Smooth muscle cell of the pulmonary artery (primary cell): ENCODE measurements at places on chromosomes 7 and 10. TPM values are rescaled to one million over a fixed set of nuclear protein-coding genes. Genes with fewer than 3 reads are reported as not detected.

ARHGEF5 gene
- total RNA-seq = 2.0 and 2.4 TPM in 2 replicates

C7orf57 gene
- not detected in 2 replicates for total RNA-seq

INSIG1 gene
- total RNA-seq = 74.2 and 82.3 TPM in 2 replicates

SPACDR gene
- 0.65 and 0.96 TPM in 2 replicates for total RNA-seq

STEAP4 gene
- 0.96 and 5.9 TPM in 2 replicates for total RNA-seq

OR6V1 gene
- total RNA-seq = not detected in 2 replicates

FAM13C gene
- total RNA-seq = 5.0 and 7.3 TPM in 2 replicates

ADCYAP1R1 gene
- not detected in 2 replicates for total RNA-seq

CYP2C8 gene
- 0.07 TPM in 1 of 2 replicates, not detected in the other for total RNA-seq

PKD1L1 gene
- 0.07 TPM in 2 replicates for total RNA-seq

FAM237B gene
- total RNA-seq = not detected in 2 replicates

UCMA gene
- not detected in 2 replicates for total RNA-seq

PNLIPRP2 gene
- total RNA-seq = not detected in 2 replicates

GPR26 gene
- not detected in 2 replicates for total RNA-seq

AGR2 gene
- not detected in 2 replicates for total RNA-seq

KCNMA1 gene
- total RNA-seq = 71.3 and 116 TPM in 2 replicates

SRRM3 gene
- total RNA-seq = 0.03 and 0.26 TPM in 2 replicates

TMEM225B gene
- 0.52 and 1.1 TPM in 2 replicates for total RNA-seq

CPXM2 gene
- total RNA-seq = 114 and 160 TPM in 2 replicates

MTERF1 gene
- 9.0 and 9.3 TPM in 2 replicates for total RNA-seq

CYP26C1 gene
- 0.07 and 0.10 TPM in 2 replicates for total RNA-seq

ZDHHC16 gene
- 42.0 and 42.9 TPM in 2 replicates for total RNA-seq

KIAA1549 gene
- 0.85 and 1.6 TPM in 2 replicates for total RNA-seq

EPO gene
- not detected in 2 replicates for total RNA-seq

DNAH11 gene
- 0.92 and 2.5 TPM in 2 replicates for total RNA-seq

CALML5 gene
- total RNA-seq = not detected in 2 replicates
